Pons (tissue), 1 donor: ENCODE measurements at places on chromosomes 11 and 22.

GRCh38 chr22:33920197-33920540 is at the start of gene LARGE1:
Gene LARGE1, minus strand, starts transcription at chr22:33920476.
- DNase-seq = no peak

GRCh38 chr22:48951836-48952235 is 875.8 kb downstream of the BRD1 start:
- no peak for DNase-seq

GRCh38 chr22:49720279-49720959 is 107.3 kb downstream of the BRD1 start:
- no peak for DNase-seq

- peak; percentile 48 for DNase-seq
These were observed 51.2 kb upstream of the EMID1 start for GRCh38 chr22:29154364-29155048.

DNA sequence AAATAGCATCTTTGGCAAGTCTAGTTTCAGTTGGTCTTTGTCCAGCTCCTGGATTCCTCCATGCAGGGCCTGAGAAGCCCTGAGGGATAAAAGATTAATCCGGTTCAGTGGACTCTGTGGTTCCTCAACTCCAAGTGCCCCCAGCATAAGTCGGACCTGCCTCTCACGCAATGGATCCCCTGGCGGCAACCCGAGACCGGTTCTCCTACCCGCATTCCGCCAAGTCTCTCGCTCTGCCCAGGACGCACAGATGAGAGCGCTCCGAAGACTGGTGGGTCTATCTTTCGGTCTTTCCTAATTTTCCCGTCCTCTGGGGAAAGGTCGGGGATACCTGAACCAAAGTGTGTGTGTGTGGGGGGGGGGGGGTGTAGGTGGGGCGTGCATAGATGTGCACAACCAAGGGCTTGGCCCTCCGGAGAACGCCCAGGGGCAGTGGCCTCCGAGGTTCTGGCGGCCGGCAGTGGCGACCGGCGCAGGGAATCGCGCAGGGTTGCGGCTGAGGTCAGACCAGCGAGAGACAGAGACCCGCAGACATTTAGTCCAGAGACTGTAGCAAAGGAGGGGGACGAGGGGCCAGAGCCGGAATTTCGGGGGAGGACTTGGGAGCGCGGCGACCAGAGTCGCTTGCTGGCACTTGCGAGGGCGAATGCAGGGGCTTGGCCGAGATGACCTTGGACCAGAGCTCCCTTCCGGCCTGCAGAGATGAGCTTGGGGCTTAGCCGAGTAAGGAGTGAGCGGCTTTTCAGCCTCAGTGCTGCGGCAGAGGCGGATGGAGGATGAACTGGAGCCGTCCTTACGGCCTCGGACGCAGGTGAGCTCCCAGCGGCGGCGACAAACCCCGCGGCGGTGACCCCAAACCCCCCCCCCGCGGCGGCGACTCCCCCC is 712 bp upstream of the SLC2A11 start:
- DNase-seq = peak; percentile 31

- DNase-seq = no peak
These were observed 67.1 kb downstream of the SLC1A2 start for GRCh38 chr11:35352077-35352888.

DNA sequence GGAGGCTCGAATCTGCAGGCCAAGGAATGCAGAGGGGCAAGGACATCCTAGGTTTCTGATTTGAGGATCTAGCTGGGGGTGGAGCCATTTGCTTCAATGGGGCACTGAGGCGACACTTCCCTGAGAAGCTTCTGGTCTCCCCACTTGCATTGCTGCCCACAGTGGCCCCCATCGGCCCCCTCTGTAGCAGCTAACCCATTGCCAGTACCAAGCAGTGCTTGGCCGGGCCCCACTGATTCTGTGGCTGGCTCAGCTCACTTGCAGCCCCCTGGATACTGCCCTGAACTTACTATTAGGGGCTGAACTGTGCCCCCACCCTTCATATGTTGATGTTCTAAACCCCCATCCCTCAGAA is 42.9 kb upstream of the SHISAL1 start:
- no peak for DNase-seq

- no peak for DNase-seq
These were observed 32.8 kb downstream of the CADM1 start for GRCh38 chr11:115471367-115471766.

DNA sequence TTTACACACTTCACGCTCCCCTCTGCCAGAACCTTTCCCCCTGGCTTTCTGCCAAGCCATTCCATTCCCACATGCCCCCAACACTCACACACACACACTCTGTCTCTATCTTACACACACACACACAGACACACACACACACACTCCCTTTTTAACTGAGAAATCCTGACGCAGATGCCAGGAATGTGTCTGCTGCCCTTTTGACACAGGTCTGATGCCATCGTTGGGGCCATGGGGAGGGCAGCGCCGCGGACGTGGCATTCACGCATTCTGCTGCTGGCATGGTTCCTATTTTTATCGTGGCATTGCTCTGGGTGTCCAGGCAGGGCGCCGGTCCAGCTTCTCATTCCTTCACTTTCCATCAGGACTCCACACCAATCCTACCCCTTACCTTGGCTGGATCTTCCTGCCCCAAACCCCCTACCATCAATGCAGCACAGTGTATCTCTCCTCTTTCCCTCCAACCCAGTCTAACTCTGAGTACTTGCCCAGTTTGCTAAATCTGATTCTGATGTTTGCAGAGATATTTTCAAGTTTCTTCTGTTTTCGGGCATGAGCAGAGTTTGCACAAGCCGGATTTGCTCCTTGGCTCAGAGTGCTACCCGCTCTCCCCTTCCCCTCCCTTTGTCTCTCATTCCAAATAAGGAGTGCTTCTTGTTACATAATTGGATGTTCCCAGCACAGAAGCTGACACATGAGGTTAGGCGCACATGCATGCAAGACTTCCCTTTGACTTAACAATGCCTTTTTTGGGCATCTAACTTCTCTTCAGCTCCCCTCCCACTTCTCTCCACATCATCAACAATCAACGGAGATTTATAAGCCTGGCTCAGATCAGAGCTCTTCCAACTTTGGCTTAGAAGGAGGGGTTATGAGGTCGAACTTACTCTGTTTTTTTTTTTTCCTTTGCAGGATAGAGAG is 18.8 kb downstream of the SNX19 start:
- DNase-seq = peak; percentile 51

DNA sequence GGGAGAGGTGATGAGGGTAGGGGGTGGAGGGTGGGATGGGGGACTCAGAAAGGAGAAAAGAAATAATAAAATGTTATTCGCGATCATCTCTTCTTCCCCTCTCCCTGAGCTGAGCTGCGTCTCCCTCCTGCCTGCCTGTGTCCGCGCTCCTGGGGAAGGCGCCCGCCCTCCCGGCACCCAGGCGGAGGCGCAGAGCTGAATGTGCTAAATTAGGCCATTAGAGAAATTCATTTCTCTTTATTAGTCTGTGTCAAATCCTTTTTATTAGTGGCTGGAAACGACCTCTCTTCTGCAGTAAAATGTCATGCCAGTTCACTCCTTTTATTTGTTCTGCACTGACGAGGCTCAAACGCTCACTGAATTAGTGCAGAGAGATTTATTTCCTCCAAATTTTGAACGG is 116.1 kb downstream of the FEZ1 start:
- DNase-seq = no peak

GRCh38 chr11:77110836-77111235 is 8.2 kb downstream of the OMP start:
- no peak for DNase-seq

- DNase-seq = no peak
These were observed 127.3 kb upstream of the SEZ6L start for GRCh38 chr22:26041931-26042330.

DNA sequence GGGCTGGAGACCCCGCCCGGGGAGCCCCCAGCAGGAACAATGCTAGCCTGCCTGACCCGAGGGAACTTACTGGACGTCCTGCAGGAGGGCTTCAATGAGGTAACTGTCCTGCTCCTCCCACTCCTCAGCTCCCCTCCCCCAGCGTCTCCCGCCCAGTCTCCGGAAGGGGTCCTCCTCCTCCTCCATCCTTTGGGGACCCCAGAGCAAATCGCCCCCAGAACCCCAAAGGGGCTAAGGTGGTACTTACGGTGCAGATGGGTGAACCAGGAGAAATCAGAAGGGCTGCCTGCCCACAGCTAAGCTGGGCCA is 272 bp downstream of the DIXDC1 start:
- DNase-seq = no peak

DNA sequence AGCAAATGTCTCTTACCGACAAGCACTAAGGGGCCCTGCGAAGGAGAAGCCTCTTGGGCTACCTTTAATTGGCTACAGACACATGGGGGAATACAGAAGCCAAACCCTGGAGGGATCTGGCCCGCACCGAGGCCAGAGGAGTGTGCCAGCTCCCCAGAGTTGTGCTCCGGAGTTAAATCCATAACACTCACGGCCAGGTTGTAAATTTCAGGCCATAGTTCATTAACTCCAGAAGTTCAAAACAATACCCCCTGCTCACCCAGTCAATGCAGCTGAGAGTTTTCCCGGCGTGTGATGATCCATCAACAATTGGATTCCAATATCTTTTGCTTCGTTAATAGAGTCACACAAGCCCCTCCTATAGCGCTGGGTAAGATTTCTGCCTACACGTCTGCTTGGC is 371.5 kb downstream of the NXPE2 start:
- no peak for DNase-seq

GRCh38 chr11:128182844-128183243 is 404.5 kb downstream of the ETS1 start:
- no peak for DNase-seq

DNA sequence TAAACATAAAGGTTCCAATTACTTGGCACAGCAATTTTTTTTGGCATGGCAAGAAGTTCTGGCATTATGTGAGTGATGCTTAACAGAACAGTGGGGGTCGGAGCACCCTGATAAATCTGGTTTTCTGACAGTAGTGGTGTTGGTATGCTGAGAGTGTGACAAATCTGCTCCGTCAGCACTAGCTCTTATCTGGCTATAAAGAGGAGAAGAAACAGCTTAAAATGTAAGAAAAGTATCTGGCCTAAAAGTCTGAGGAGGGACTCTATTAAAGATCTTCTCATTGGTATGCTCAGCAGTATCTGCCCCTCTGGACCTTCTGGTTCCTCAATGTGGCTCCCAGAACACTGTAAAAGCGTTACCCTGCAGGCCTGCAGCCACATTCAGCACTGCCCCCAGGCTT is 137.4 kb downstream of the PLEKHA7 start:
- DNase-seq = no peak

- no peak for DNase-seq
These were observed 972 bp upstream of the TSSC4 start for GRCh38 chr11:2399488-2400068.

- no peak for DNase-seq
These were observed 1369.6 kb upstream of the RAG2 start for GRCh38 chr11:37967635-37968034.

DNA sequence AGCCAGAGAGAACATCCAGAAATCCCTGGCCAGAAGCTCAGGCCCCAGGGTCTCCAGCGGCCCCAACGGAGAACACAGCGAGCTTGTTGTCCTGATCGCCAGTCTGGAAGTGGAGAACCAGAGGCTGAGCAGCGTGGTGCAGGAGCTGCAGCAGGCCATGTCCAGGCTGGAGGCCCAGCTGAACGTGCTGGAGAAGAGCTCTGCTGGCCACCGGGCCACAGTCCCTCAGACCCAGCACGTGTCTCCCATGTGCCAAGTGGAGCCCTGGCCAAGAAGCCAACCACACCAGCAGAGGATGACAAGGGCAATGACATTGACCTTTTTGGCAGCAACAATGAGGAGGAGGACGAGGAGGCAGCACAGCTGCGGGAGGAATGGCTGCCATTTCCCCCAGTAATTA is 20.6 kb upstream of the SCGB1D1 start:
- no peak for DNase-seq

DNA sequence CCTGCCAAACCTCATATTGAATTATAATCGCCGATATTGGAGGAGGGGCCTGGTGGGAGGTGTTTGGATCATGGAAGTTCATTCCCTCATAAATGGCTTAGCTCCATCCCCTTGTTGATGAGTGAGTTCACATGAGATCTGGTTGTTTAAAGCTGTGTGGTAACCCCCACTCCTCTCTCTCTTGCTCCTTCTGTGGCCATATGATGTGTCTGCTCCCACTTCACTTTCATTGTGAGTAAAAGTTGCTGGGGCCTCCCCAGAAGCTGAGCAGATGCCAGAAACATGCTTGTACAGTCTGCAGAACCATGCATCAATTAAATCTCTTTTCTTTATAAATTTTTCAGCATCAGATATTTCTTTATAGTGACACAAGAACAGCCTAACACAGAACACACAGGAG is 929.0 kb upstream of the FAT3 start:
- DNase-seq = no peak

DNA sequence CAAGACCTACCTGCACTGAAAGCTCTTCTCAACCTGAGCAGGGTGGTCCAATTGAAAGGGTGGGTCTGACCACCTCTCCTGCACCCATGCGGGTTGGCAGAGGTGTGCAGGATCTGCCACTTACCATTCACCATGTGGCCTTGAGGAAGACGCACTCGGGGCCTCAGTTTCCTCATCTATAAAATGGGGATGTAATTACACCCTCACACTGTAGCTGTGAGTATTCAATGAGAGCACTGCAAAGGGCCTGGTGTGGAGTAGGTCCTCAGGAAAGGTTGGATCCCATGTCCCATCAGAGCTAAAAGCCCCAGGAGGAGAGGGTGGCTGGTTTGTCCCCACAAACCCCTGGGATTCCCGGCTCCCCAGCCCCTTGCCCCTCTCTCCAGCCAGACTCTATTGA is 557 bp upstream of the TAGLN start:
- DNase-seq = no peak

DNA sequence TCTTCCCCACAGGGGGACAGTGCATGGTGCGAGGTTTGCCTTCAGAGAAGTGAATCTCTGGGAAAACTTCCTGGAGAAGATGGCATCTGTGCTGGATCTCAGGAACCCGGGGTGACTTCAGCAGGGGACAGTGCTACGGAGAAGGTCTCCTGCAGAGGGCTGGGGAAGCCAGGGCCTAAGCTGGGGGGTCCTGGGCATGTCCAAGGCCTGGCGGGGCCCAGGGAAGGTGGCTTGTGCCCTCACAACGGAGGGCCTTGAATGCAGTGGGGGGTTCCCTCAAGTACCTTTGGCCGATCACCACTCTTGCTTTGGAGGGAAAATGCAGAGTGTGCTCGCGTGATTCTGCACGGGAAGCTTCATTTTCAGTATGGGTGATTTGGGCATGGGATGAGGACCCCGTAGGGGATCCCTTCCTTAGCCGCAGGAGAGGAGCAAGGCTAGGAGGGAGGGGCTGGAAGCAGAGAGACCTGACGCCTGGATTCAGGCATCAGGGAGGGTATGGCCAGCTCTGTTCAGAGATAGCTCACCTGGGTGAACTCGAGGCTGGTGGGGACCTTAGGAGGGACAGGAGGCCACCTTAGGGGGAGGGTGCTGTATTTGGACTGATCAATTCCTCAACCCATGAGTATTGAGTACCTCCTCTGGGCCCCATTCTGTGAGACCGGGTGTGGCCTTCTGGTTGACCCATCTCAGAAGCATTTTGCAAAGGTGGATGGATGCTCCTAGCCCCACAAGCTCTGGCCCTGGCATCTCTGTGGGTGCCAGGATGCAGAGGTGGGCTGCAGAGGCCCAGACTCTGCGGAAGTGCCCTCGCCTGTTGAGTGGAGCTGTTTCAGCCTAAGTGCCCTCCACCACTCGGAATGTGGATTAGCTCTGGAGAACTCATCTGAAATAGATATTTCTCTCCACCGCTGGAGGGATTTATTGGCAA is 529.4 kb downstream of the TBC1D22A start:
- DNase-seq = no peak

GRCh38 chr11:40401132-40401853 is 1058.2 kb downstream of the LRRC4C start:
- no peak for DNase-seq
